ENCODE measurements at places on chromosomes 3 and 15.
A peak's percentile ranks its signal among the peaks of the same experiment; 100 is the strongest.

DNA sequence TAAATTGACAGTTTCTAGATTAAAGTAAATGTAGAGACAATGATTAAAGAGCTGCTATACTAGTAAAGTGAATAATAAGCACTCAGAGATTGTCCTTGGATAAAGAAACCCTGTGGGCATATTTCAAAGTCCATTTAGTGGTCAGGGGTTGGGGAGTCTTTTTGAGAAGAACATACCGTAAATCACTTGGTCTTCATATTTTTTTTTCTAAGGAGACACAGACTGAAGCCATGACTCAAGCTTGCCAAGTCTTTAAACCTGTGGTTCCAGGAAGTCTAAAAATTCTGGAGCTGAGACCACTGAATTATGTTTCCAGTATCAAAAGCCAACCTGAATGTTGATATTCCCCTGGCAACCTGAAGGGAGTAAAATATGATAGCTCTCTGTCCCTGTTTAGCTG lies 171.0 kb downstream of the TPRG1 start:
- no peak for DNase-seq

DNA sequence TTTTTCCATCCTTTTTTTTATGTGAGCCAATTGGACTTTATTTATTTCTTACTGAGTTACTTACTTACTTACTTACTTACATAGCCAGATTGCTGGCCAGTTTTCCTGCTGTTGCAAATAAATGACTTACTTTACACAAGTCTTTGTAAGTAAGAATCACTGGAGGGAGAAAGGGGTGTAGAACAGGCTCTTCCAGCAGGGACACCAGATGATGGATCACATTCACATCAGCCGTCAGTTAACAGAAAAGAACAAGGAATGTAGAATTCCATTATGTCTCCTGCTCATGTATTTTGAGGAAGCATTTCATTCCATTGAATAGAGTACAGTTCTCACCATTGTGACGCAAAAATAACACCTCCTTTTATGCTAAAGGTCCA lies 188.6 kb downstream of the FNDC3B start:
- DNase-seq = peak; percentile 23

- no peak for DNase-seq
These were observed 991 bp upstream of the HIGD1A start for GRCh38 chr3:42805141-42805821.

DNA sequence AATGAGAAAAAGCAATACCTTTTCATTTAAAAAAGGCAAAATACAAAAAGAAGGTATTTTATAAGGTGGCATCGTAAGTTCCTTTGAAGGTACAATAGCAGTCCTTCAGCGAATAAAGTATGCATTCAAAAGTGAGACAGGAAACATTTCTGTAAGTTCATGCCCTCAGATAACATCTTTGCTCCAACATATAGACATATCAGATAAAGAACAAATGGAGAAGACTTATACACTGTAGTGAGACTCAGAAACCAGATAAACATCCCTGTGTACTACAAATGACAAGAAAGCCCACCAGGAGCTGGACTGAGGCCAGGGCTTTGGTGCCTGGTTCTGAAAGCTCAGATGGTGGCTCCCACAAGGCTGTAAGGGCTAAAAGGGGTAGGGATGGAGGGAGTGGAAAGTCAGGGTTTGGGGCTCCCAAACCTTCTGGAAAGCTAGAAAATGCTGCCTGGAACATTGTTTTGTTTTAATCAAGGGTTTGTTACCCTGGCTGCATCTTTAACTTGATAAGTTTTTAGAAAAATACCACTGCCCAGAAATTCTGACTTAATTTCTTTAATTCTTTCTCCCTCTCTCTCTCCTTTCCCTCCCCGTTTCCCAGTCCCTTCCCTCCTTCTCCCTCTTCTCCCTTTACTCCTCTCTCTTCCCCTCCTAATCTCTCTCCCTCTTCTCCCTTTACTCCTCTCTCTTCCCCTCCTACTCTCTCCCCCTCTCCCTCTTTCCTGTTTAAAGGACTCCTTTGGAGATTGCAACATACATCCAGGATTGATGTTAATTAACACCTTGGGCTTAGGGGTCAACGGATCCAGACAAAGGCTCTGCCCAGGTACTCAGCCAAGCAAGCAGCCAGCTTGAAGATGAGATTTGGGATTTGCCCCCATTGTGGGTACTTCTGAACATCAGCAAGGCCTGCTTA lies 126.1 kb downstream of the AQP9 start:
- no peak for DNase-seq

- DNase-seq = no peak
These were observed 576.4 kb upstream of the TBL1XR1 start for GRCh38 chr3:177773717-177774116.

- DNase-seq = peak; percentile 94
These were observed 44.1 kb downstream of the UMPS start for GRCh38 chr3:124774327-124774718.

DNA sequence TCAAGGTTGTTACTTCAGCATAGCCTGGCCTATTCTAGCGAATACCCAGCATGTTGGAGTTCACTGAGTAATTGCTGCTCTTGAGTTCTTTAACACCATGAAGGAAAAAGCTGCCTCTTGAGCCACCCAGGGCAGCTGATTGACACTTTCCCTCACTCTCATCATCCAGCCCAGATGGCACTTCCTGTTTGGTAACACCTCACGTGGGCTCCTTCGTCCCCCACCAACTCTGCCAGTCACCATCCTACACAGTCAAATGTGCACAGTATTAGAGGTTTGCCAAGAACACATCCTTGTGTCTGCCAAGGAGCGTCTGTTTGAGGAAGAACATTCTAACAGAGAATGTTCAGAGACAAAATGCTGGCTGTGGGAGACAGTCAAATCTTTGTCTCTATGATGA lies 266.3 kb downstream of the RPLP1 start:
- DNase-seq = no peak

DNA sequence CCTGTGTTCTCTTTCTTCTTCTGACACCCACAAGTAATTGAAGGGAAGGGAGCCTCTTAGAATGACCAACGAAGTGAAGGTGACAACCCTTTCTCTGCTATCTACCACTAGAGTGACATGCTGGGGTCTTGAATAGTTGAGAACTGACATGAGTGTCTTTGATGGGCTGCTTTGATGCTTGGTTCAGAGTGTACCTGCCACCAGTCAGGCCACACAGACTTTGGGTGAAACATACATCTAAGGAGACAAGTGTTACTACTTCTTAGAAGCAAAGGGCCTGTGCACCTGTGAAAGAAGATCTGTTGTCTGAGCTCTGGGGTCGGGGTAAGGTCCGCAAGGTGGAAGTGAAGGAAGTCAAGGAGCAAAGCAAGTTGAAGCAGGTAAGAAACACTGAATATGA lies 1040.7 kb upstream of the CFAP20DC start:
- no peak for DNase-seq

DNA sequence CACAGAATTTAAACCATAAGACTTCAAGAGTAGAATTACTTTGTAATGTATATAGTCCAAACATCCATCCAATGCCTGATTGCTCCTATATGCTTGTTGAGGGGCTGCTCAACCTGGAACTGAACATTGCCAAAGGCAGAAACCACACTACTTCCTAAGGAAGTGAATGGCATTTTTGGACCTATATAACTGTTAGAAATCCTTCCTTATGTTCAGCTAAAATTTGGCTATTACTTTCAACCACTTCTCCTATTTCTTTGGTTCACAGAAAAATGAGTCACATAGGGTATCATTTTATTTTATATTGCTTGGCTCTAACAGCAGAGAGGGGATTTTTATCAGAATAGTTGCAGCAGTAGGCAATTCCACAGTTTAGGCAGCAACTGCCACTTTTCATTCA lies 342.1 kb downstream of the SLC9A9 start:
- no peak for DNase-seq

DNA sequence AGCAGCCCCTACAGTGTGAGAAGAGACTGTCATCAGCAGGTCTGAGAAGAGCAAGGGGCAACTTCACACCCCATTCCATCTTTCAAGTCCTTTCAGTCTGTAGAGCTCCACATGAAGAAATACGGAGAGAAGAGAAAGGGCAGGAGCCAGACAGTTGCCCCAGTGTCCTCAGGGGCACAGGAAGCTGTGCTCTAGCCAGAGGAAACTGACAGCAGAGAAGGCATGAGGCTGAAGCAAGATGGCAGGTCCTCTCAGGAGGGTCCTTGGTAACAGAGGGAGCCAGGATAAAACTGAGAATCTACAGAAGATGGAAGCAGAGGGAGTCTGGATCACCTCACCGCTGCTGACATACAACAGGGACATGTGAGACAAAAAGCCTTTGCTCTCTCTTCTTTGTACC lies 47.3 kb downstream of the PLCH1 start:
- DNase-seq = no peak

- DNase-seq = peak; percentile 38
These were observed 14.8 kb downstream of the MYL3 start for GRCh38 chr3:46848271-46849044.

- no peak for DNase-seq
These were observed 218.1 kb downstream of the OSBPL10 start for GRCh38 chr3:31762888-31763351.

DNA sequence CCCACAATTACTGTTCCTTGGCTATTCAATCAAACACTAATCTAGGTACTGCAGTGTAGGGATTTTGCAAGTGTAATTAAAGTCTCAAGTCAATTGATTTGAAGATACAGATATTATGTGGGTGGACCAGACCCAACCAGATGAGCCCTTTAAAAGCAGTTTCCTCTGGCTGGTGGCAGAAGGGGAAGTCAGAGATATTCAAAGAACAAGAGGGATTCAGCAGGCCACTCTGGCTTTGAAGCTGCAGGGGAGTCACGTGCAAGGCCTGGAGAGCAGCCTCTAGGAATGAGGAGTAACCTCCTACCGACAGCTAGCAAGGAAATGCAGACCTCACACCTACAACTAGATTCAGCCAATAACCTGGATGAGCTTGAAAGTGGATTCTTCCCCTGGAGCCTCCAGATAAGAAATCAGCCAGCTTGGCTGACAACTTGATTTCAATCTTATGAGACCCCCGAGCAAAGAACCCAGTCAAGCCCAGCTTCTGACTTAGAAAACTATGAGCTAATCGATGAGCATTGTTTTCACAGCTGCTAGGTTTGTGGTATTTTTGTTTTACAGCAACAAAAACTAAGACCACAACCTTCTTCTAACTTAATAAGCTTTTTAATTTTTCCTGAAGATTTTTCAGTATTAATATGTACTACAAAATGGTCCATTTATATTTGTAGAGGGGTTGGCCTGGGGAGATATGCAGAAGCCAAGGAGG lies 13.4 kb downstream of the HACD2 start:
- DNase-seq = no peak

DNA sequence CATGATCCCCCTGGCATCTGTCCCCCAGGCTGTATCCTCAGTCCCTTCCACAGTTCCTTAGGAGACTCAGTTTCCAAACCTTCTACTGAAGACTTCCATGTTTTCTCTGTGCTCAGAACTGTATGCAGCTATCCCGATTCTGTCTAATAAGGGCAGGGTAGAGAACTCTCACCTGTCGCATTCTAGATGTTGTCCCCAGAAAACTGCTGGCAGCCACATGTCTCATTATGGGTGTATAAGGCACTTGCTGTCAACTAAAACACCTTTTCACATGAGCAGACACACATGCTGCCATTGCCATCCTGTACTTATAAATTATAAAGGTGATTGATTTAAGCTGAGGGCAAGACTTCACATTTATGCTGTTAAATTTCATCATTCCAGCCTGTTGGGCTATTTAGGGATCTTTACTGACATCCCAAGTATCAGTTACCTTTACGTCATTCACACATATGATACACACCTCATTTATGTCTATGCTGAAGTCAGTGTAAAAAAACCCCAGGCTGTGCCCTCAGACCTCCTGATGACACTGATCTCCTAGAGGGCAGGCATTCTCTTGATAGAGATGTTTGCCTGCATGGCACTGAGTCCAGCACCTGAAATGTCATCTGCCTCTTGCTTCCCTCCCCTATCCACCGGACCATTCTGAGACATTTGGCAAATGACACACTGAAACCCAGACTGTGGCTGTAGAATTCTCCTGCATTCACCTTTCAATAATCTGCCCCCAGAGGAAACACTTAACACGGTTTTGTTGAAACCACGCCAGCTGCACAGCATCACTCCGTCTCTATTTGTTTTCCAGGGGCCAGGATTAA lies 35.8 kb downstream of the BTD start:
- no peak for DNase-seq

DNA sequence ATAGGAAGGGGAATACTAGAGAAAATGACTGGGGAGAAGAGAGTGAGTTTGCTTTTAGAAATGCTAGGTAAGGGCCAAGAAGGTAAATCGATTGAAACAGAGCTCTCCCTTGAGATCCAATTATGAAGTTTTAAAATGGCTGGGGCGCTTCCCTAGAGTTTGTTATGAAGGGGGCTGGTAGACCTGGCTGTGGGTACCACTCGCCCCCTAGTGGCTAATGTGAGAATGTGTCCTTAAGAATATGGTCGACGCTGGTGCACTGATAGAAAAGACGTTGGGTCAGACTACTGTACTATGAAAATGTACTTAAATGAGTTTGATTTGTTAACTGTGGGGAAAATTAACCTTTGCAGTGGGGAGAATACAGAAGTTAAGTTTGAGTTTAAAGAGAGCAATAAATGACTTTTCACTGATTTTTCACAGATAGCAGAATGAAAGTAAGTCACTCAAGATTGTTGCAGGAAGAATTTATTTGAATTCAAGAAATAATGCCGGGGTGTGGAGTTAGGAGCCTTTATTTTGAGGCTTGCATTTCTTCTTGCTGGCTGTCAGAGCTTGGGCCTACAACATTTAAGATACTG lies 9.2 kb downstream of the TMPRSS7 start:
- DNase-seq = peak; percentile 76

DNA sequence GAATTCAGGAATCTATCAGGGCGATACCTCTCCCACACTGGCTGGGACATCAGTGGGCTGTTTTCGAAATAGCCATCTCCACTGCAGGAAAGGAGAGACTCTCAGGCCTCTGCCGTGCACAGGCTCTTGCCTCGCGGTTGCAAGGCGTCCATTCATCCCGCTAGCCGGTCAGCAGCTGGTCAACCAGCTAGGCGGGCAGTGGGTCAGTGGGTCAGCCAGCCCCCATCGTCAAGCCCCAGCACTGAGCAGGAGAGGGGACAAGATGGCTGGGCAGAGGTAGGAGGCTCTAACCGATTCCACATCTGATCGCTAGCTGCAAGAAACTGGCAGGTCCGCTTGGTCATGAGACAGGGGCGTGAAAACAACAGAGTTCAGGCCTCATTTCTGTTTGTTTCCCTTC lies 45.1 kb downstream of the MUC4 start:
- no peak for DNase-seq

DNA sequence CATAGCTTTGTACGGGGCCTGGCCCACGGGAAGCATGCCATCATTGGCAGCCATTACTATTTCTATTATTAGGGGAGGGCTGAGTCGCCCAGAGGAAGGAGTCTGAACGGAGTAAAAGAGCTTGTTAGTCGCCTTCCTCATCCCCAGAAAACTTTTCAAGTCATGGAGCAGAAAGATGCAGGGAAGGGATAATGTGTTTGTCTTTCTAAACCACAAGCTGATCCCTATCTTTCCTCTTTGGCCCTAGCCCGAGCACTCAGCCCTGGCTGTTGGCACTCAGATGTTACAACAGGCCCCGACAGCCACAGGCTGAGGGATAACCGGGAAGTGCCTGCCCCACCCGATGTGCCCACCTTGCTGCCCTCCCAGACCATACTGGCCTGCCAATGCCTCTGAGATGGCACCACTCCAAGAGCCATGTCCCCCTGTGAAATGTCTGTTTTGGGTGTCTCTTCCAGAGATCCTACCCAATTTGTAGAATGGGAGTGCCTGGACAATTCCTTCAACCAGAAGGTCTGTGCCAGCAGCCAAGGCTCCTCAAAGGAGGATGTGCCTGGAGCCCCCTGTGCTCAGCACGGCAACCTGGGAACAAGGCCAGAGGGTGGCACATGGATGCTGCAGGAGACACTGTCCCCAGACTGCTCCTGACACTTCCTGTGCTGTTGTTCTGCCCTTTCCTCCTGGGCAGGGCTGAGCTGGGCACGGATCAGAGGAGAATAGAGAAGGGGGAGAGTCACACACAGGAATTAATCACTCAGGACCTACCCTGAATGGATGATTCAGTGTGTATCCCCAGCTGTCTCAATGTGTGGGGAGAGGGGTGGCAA lies 10.8 kb downstream of the PAK6 start:
- peak; percentile 41 for DNase-seq

Measured in AG10803 (cell line).